ENCODE measurements at places on chromosomes 12 and 14.

- no peak for DNase-seq
Observed at GRCh38 chr14:88681755-88682494, 110.8 kb downstream of the EML5 start.

GRCh38 chr14:78130356-78130755, 39.8 kb upstream of the NRXN3 start:
- no peak for DNase-seq

DNA sequence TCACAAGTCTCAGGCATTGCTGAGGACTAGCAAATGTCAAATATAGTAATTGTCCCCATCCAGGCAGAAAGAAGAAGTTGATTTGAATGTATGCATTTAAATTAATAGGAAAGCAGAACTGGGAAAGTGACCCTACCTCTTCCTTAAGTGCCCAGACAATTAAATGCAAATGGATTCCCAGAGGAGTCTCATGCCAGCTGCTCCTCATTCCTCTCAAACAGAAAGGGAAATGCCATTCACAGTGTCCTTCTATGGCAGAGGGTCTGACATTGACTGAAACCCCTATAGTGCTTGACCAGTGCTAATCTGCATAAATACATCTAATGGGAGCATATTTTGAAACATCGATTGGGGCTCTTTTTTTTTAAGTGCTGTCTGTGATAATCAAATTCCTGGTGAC, 292.4 kb upstream of the SEL1L start:
- no peak for DNase-seq

- DNase-seq = no peak
Observed at GRCh38 chr12:100458191-100458590, 15.5 kb upstream of the NR1H4 start.

DNA sequence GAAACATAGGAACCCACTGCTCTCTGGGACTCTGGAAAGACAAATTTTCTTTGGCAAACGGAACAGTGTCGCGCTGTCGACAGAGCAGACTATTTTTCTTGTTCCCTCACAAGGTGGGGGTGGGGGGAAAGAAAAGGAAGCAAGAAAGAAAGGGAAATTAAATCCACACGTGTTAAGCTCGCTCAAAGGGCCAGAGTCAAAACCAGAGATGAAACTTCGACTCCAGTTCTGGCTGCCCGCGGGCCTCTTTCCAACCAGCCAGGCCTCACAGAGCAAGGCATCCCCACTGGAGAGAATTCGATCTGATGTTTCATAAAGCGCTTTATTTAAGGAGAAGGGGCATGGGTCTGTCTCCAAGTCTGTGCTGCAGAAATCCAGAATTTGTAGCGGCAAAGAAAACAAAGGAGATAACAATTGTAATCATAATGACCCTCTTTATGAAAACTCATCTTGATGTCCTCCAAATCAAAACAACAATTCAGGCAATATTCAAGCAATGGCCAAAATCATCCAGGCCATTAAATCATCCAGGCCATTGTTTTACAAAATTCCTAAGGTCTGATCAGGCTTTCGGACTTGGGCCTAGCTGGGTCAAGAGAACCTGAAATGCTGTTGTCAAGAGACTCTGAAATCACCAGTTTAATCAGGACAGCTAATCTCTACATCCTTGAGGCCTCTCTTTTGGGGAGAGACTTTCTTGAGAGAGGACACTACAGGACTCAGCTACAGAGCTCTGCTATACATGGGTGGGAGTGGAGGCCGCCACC, 5.3 kb upstream of the TBX5 start:
- no peak for DNase-seq
